ENCODE measurements at places on chromosomes 11 and 22.

DNA sequence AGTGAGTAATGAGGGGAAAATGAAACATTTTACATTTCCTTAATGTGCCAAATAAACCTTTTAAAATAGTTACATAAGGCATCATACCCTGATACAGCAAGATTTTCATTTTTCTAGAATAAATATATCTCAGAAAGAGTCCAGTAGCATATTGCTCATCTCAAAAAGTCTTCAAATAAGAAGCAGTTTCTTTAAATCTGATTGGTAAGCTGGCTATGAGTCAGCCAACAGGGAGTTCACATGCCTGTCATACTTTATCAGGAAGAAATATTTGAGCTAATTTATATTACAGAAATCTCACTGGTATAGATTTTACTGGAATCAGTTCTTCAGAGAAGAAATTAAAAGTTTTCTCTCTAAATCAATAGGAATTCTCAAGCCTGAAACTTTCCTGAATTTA lies 258.1 kb downstream of the C11orf87 start:
- no peak for DNase-seq

DNA sequence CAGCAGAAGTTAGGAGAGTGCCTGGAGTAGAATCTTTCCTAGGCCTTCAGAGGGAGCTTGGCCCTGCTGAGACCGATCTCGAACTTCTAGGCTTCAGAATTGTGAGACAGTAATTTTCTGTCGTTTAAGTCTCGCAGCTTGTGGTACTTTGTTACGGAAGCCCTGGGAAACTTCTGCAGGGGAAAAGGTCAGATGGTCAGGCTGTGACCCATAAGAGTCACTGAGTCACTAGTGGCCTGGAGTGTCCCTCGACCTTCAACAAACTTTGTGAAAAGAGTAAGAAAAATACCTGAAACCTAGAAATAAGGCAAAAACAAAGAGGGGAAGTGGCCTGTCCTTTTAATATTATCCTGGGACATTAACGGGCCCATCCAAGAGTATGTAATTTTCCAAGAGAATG lies 34.6 kb downstream of the CSNK2A3 start:
- no peak for DNase-seq

- DNase-seq, result no peak
These were observed 2.7 kb downstream of the MYO18B start for GRCh38 chr22:25744694-25745093.

DNA sequence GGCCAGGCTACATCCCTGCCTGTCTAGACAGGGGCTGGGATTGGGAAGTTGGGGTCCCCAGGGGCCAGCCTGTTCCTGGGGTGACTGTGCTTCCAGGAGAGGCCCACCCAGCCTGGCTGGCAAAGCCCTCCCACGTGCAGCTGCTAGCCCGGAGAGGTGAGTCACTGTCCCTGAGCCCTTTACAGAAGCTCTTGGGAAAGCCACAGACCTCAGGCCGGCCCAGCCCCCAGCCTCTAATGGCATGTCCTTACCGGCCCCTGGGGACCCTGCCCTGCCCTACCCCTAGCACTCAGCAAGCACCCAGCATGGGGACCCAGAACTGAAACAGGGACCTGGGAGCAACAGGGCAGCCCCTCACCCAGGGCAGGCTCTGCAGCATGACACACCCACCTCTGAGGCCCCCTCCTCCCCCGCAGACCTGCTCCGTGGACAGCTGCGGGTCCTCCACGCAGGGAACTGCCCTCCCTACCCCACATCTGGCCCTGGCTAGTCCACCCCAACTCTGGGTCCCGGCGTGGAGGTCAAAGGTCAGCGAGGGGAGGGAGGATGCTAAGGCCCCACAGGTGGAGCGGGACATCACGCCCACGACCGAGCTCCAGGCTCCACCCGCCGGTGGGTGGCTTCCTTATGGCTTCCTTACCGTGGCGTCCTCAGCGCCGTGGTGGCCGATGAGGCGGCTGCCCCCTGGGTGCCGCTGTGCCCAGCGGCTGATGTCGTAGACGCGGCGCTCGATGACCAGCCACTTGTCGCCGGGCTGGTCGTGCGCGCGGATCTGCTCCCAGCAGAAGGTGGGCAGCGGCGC lies 615 bp downstream of the FADS3 start:
- DNase-seq, result no peak

DNA sequence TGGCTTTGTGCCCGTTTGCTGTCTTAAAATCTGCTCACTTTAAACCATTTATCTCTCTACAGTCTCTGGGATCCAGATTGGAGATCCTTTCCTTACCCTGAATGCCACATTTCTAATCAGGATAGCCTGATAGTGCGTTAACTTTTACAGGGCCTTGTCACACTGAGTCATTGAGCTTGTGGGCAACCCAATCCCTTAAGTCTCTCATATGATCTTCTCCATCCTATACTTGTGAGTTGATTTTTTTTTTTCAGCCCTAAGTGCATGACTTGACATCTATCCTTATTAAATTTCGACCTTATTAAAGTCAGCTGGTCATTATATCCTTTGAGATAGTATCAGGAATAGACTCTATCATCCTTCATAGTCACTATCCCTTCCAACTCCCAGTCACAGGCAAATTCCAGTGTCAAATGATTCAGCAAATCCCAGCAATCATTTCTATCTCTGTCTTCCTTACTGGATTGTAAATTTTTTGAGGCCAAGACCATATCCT lies 57.7 kb downstream of the TEAD1 start:
- no peak for DNase-seq
